ENCODE measurements at places on chromosomes 16 and 17.

DNA sequence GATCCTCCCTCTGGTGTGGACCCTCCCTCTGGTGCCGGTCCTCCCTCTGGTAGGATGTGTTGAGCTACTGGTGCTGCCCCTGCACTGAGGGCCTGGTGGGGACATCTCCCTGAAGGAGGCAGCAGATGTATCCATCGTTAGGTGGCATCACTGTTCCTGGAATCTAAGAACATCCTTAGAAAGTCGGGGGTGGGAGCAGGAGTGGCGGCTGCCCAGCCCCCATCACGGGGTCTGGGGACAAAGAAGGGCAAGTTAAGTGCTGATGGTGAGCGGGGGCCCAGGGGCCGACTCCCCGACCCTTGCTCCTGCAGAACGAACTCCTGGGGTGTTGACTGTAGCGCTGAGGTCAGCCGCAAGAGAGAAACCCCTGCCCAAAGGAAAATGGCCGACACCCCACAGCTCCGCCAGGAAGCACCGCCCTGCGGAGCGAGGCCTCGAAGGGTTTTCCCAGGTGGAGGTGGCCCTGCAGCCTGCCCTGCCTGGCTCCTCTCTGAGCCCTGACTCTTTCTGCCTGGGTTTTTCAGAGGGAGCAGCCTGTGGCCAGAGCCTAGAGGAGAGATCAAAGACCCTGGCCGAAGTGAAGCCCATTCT, 5.5 kb downstream of the CTU2 start:
- DNase-seq = no peak

- DNase-seq = no peak
Measured at GRCh38 chr16:65890203-65890602, 476.3 kb upstream of the CDH5 start.

DNA sequence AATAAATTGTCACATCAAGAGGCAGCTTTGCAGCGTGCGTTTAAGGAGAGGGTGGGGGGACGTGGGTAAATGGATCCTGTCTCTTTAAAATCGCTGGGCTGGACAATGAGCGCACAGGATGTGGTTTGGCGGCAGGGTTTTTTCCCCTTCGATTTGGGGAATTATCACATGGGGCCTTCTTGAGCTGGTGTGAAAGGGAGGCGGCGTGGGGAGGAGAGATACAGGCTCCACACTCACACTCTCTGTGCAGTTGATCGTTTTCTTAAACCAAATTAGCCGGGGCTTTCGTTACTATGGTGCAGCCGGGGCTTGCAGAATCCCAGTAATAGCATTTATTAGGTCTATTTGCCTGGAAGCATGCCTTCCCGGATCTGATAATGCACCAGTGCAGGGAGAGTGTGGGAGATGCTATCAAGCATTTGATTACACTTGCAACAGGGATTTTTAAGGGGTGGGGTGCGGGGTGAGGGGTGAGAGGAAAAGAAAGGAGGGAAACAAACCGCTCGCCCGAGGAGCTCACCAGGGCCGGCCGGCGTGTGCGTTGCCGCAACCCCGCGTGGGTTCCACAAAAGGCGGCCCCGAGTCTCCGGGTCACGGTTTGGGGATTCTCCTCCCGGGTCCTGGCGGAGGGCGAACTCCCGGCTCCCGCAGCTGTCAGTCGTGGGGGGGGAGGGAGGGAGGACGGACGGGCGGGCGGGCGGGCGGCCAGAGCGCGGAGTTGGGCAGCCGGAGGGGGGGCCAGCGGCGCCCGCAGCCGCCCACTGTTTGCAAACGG, 58.8 kb upstream of the GSE1 start:
- peak; percentile 82 for DNase-seq

DNA sequence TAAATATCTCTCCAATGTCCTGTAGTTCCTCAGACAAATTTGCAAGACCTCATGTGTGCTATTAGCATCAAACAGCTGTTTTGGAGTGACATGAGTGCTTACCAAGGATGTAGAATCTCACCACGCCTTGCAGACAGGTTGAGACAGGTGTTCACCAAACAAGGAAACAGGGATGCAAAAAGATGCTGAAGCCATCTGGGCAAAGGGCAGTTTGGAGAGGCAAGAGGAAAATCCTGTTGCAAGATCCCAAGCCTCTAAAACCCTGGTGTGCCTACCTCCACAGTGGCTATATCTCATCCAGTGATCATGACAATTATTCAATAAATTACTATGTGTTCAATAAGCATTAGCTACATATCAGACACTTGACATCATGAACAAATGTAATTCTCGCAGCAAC, 373.7 kb downstream of the SOX9 start:
- no peak for DNase-seq

DNA sequence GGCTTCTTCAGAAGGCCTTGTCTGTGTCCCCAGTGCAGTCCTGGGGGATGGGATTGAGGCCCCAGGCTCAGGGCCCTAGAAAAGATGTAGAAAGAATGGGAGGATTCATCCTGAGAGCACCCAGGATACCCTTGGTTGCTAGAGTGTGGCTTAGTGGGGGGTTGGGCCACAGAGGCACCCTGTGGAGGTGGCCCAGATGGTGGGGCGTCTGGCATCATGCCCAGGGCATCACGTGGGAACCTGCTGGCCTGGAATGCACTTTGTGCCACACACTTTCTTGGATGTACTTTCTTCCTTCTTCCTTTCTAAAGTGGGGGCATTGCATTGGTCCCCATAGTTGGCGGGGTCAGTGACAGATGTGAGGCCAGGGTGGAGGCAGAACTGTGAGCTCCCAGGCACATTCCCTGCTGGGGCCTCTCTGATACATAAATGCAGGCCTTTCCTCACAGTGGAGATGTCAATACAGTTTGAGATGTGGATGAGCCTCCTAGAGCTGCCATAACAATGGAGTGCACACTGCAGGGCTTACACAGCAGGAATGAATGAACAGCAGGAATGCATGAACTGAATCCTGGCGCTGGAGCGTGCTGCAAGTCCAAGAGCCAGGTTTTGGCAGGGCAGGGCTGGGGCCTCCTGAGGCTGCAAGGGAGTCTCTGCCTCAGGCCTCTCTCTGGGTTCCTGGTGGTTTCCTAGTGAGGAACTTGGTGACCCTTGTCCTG, 43.3 kb downstream of the MGAT5B start:
- no peak for DNase-seq

DNA sequence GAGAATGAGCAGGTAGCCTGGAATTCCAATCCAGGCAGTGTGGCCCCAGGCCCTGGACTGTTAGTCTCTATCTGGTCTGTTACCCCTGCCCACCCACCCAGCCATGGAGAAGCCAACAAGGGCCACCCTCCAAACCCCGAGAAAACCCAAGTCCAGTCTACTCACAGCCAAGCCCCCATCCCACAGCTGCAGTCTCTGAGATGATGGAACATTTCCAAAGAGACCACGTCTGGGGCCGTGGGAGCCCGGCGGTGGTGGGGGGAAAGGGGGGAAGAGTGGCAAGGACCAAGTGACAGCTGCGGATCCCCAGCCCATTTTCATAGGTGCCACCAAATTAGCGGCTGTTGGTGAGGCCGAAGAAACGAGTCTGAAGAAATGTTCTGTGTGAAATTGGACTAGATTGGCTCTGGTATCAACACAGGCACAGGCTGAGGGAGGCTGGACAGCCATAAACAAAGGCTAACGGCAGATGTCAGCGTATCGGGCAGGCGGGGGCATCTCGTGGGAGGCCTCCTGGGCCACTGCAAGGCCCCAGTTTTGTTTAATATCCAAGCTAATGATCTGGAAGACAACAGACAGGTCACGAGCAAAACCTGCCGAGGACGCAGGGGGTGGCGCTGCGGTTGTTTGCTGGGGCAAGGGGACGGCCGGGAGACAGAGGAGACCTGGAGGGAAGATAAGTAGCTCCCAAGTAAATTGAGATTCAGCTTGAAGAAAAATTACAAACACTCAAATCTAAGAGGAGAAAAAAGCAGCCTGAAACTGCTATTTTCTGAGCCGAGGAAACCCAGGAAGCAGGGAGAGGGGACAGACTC, 53.4 kb downstream of the RBFOX3 start:
- DNase-seq = no peak

DNA sequence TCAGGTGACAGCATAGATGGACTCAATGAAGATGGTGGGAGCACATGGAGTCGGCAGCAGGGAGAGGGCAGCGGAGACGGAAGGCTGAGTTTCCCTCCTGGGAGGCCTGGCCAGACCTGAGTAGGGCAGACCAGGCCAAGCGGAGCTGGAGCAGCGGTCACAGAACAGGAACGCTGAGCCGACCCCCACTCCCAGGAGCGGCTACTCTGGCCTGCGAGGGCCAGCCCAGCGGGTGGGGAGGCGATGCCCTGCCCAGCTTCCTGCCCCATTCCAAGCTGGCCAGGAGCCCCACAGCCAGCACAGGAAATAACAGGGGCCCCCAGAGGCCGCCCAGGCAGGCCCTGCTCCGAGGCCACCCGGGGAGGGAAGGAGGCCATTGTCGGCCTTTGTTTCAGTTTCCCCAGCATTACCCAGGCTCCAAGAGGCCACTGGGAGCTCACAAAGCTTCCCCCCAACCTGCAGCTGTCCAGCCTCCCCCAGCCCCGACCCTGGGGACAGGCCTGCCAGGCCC, 79.8 kb downstream of the ZNF423 start:
- peak; percentile 62 for DNase-seq

DNA sequence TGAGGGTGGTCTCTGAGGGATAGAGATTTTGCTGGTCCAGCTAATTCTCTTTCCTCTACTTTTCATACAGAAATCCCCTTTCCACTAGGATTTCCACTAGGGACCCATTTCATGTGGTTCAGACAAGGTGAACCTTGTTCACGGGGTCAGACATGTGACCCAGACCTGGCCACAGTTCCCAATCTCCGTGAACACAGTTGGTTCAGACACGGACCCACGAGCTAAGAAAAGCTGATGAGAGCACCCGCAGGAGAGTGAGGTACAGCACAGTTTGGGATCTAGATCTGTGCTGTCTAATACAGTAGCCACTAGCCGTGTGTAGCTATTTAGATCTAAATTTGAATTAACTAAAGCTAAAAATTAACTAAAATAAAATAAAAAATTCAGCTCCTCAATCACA, 88.1 kb downstream of the AXIN2 start:
- DNase-seq = no peak

DNA sequence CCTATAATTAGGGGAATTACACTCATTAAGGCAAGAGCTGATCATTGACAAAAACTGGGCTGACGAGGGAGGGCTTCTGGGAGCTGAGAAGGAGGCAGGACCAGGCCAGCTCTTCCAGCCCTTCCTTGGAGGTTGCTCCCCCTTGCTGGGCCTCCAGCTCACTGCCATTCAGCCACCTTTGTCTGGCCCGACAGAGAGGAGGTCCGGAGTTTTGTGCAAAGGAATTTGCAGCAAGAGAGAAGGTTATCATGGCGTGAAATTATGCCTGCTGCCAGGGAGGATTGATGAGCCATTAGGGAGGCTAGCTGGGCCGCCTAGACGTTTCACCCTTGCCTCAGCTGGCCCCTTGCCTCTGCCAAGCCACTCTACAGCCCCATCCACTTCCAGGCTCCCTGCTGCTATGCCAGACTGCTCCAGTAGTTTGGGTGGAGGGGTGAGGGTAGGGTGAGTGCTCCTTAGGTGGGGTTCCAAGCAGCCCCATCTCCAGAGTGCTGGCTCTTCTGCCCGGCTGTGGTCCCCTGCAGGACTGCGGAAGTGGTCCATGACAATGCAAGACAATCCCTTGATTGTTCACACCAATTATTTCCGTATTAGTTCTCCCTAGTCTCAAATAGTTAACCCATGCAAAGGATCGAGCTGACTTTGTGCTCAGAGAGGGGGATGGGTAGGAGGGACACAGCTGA, 17.1 kb upstream of the PHF12 start:
- DNase-seq = no peak

GRCh38 chr16:69691980-69692911, 34.1 kb downstream of the NQO1 start:
- no peak for DNase-seq

DNA sequence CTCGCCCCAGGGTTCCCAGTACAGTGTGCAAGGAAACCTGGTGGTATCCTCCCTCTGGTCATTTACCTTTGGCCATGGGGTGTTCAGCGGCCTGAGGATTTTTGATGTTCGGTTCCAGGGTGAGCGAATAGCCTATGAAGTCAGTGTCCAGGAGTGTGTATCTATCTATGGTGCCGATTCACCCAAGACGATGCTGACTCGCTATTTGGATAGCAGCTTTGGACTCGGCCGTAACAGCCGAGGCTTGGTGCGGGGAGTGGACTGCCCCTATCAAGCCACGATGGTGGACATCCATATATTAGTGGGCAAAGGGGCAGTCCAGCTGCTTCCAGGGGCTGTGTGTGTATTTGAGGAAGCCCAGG, 1.2 kb downstream of the AOC2 start:
- no peak for DNase-seq

DNA sequence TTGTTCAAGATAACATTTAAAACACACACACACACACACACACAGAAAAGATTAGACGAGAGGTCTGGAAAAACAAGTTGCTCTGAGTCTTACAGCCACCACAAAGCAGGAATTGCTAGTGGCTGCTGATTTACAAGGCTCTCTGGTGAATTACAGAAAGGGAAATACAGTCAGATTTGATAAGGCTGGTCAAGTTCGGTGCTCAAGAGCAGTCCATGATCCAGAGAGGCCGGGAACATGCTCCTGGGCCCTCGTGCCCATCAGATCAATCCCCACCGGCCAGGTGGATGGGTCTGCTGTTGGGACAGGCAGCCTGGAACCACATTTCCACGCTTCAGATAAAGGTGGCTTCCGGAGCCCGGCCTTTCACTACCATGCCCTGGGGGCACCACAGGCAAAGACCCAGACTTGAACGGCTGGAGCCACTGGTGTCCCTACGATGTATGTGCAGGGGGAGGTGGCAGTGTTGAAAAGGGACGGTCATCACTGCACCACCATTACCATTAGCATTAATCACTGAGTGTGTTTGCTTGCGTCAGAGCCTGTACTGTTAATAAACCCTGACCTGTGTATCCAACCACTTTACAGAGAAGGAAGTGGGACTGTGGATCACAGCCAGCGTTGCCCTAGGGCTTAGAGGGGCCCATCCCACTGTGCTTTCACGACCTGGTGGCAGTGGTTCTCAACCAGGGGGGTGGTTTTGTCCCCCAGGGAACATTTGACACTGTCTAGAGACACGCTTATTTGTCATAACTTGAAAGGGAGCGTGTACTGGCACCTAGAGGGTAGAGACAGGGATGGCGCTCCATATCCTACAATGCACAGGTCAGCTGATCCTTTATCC, 95.1 kb downstream of the XYLT1 start:
- no peak for DNase-seq

GRCh38 chr17:65093930-65094329, 37.4 kb upstream of the GNA13 start:
- no peak for DNase-seq

- no peak for DNase-seq
Measured at GRCh38 chr16:69613378-69614154, 47.8 kb downstream of the NFAT5 start.

- DNase-seq = no peak
Measured at GRCh38 chr16:11618107-11618717, 31.5 kb upstream of the LITAF start.

DNA sequence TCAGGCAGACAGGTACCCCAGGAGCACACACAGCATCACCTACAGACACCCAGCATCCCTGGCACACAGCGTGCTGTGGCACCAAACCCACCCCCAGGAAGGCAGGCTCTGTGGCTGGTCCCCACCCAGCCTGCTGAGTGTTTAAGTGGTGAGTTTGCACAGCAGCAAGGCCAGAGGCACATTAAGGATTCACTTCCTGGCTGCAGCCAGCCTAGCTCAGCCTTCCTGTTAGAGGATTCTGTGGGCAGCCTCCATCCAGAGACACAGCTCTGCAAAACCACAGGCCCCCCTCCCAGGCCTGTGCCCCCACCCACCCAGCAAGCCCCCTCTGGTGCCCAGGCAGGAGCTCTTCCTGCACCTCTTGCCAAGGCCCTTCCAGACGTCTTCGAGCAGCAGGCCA, 36.1 kb upstream of the PHB1 start:
- no peak for DNase-seq

GRCh38 chr16:4106516-4106915, 9.7 kb downstream of the ADCY9 start:
- no peak for DNase-seq

GRCh38 chr16:59252317-59252716, 518.2 kb upstream of the GOT2 start:
- DNase-seq = no peak

Measured in heart right ventricle (tissue), 16 donors.